ENCODE measurements at places on chromosomes 1 and 21.

DNA sequence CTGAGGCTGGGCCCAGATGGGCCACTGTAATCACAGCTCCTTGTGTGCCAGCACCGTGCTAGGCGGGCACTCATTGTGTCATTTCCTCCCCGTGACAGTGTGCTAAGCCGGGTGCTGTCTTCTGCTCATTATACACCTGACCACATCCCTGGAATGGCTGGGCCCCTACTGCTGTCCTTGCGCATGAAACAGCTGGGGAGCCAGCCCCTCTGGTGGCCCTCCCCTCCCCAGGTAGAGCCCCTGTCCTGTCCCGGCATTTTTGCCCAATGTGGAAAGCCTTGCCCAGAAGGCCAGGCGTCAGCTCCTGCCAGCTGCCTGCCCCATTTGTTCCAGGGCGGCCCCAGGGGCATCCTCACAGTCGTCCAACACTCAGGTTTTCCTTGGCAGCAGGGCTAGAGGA is 107.4 kb upstream of the CASZ1 start:
- DNase-seq: no peak

DNA sequence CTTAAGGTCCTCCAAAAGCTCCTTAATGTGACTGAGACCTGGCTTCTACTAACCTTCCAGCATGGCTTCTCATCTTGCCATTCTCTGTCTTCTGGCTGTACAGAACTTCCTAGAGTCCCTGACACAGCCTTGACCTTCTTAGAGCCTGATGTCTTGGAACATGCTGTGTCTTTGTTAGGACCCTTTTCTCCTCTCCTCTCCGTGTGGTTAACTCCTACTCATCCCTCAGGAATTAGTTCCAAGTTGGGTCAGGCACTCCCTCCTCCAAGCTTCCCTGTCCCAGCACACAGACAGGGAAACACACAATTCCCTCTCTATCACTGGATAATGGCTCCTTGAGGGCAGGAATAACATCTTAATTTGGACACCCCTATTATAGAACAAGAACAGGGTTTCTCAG is 275.4 kb upstream of the USP24 start:
- no peak for DNase-seq

DNA sequence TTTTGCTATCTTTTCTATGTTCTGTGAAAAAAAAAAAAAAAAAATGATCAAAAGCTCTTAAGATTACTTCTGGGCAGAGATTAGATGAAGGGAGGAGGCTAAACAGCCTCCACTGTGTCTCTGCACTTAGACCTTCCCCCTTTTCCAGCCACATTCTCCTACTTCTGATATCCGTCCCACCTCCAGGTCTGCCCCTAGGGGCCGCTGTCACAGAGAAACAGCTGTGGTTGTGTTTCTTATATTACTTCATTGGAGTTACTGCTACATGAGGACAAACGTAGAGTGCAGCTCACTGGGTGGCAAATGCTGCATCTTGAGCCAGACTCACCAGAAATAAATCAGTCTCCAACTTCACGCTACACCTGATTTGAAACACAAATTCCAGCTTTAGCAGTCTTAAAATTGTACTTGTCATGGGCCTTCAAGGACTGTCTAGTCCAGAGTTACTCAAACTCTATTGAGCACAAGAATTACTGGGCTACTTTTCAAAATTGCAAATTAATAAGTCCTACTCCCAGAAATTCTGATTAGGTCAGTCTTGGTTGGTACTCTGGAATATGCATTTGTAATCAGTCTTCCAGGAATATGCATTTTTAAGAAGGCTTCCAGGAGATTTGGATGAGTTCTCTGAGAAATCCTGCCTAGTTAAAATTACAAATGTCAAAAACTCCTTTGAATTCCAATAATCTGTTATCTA is 125.2 kb upstream of the PTBP2 start:
- no peak for DNase-seq

DNA sequence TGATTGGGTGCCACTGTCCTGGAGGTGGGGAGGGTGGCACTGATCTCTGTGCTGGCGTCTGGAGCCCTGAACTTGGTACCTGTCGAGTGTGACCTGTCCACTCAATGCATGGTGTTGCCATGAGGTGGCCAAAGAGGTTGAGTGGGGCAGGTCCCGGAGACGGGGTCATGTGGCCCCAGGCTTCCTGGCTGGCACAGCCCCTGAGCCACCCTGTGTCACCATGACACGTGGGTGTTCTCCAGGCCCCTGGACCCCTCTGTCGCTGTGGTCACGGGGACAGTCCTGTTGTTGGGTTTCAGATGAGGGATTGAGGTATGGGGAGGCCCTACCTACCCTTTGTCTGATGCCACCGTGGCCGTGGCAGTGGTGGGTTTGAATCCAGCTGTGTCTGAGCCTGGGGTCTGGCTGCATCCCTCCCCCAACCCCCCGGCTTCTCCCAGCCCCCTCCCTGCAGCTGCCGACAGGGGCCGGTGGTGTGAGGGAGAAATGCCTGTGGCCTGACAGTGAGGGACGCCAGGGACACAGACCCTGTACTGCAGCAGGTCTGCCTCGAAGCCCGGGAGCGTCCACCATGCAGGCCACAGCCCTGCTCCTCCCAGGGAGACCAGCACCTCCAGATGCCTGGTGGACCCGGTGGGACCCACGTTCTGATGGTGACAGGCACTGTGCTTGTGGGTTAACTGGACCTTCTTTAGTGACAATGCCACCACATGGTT is 12.0 kb downstream of the TRPM2 start:
- no peak for DNase-seq

Data from NCI-H1092 treated with DMSO at 0.1 percent for 48 hours (cell line).